ENCODE measurements at places on chromosomes 7 and 10. TPM values are rescaled to one million over a fixed set of nuclear protein-coding genes. Genes with fewer than 3 reads are reported as not detected.

Gene GLI3
- 3.7 TPM for total RNA-seq

Gene SYT15B
- not detected for total RNA-seq

Gene ACSL5
- 0.92 TPM for total RNA-seq

Gene CCL26
- not detected for total RNA-seq

Gene PNLIPRP2
- not detected for total RNA-seq

Gene TRIM73
- total RNA-seq, result 0.13 TPM

All from aortic smooth muscle cell (primary cell).